Naive thymus-derived CD4-positive, alpha-beta T cell (primary cell): ENCODE measurements at places on chromosomes 16 and 17. TPM values are rescaled to one million over a fixed set of nuclear protein-coding genes. Genes with fewer than 3 reads are reported as not detected.

DNA sequence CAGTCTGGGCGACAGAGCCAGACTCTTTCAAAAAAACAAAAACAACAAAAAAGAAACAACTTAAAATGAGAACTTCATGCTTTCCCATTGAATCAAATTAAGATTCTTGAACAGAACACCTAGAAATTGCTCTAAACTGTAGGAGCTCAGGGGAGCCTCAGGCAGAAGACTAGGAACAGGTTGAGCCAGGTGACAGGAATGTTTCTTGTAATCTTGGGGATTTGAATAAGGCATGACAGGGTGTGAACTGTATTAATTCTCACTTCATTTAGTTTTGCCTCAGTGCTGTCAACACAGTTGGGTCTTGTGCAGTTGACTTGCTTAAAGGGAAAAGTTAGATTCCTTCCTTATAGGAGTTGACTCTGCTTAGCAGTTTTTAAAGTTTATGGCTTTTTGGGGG is 27.8 kb downstream of the SOCS7 start:
- H3K36me3 ChIP-seq, result peaks cover 28% of the 10 kb centered on the region
- H3K4me1 ChIP-seq, result no peaks in the 10 kb centered on the region
- H3K27me3 ChIP-seq, result no peaks in the 10 kb centered on the region
- no peak for DNase-seq

DNA sequence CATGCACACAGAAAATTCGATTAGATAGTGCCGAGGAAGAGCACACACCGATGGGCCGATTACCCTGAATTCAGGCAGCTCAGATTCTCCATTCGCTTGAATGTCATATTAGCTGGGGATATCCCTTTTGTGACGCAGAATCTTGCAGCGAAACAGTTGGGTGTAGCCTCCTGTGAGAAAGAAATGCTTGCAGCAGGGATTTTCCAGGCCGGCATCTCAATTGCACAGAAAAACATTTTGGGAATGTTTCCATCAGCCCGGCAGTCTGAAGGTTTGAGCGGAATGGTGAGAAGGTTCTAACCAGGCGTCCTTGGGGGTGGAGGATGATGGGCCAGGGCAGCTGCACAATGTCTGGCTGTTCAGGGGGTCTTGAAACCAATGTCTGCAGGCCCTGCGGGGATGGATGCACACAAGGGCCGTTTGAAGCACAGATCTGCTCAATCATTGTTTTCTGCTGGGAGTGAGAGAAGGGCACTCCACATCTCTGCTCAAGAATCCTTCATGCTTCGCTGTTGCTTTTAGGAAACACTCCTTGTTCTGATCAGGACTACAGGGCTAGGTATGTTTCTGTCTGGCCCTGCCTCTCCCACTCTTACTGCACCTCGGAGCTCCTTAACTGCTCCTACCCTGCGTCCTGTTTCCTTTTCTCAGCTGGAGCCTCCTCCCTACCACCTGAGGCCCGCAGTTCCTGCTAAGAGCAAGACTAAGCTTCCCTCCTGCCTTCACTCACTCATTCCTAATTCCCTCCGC is 94.6 kb downstream of the CMIP start:
- H3K4me1 ChIP-seq, result no peaks in the 10 kb centered on the region
- no peak overlapping the region for H3K27ac ChIP-seq
- DNase-seq, result no peak
- H3K4me3 ChIP-seq, result no peak overlapping the region
- H3K36me3 ChIP-seq, result no peaks in the 10 kb centered on the region

DNA sequence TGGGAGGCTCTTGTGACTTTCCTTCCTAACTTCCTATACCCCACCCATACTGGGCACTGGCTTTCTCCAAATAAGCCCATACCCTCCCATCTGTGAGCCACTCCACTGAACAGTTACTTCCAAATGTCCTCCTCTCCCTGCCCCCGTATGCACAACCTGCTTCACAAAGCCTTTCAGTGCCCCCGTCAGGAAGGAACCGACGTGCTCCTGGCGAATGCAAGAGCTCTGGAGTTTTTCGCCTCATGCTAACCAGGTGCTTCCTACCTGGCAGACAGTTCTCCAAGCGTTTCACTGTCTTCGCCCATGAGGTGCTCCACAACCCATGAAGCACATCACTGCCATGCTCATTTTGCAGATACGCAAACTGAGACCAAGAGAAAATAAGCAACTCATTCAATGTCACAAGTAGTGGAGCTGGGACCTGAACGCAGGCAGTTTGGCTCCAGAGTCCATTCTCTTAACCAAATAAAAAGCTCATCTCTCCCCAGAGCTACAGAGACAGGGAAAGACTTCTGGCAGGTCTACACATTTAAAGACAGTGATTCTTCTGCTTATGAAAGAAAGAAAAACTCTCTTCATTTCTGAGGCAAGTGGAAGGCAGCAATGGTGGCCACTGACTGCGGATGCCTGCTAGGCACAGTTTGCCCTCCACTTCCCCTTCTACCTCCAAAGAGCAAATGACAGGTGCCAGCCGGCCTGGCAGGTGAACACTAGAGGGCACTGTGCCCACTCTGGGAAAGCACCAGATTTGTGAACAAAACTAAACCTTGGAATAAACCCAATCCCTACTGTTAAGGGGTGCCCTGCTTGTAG is 23.8 kb downstream of the SPHK1 start:
- no peak overlapping the region for H3K27ac ChIP-seq
- no peaks in the 10 kb centered on the region for H3K4me1 ChIP-seq
- H3K27me3 ChIP-seq, result no peaks in the 10 kb centered on the region
- DNase-seq, result peak; percentile 71

GRCh38 chr17:72517413-72518158 is 396.8 kb downstream of the SOX9 start:
- no peaks in the 10 kb centered on the region for H3K27me3 ChIP-seq
- H3K27ac ChIP-seq, result no peak overlapping the region
- no peaks in the 10 kb centered on the region for H3K36me3 ChIP-seq
- no peak overlapping the region for H3K4me3 ChIP-seq
- no peaks in the 10 kb centered on the region for H3K4me1 ChIP-seq

Gene SOX8
- polyA plus RNA-seq, result 3.1 TPM
